ENCODE measurements at places on chromosomes 5 and 9.

GRCh38 chr5:1767524-1768282 lies 31.9 kb downstream of the MRPL36 start:
- DNase-seq: no peak

DNA sequence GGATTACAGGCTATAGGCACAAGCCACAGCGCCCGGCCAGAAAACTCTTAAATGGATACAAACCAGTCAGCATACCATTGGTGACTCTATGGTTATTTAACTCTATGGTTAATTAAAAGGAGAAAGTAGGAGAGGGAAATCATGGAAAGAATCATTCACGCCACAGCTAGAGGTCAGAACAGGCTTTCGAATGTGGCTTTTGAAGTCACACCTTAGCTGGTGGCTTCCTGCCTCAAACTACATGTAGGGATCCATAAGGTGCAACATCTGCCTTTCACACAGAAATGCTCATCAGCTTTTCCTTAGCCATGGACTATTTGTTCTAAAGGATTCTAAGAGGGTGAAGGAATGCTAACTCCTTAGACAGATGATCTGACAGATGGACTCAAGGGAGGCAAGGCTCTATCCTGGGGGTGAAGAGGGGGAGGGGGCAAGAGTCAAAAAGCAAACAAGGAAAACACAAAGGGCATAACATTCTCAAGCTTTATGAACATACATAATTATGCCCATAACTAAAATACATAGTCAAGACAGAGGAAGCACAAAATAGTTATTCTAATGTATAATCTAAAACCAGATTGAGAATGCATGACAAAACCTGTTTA lies 130.9 kb downstream of the EFNA5 start:
- DNase-seq: no peak

DNA sequence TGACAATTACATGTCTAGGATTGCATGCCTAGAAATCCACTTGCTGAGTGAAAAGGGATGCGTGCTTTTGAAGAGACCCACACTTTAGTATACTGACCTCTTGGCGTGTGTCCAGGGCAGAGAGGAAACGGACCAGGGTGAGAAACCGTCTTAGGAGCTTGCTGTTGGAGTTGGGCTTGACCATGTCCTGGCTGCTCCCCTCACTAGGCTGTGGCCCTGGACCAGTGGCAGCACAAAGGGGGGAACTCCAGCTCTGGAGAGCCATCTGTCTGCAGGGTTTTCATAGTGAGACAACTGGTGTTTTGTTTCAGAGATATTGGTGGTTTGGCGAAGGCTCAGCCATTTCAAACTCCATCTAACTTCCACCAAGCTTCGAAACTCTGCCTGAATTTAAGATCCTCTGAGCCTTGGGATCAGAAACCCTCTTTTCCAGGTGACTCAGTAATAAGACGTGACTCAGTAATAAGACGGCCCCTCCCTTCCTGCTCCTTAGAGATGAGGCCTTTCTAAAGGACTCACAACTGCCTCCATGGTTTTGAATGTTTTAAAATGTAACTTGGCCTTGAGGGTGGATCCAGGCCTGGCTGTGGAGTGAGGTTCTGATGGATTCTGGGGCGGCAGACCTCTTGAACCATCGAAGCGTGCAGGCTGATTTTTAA lies 165.8 kb downstream of the MELK start:
- DNase-seq: no peak

DNA sequence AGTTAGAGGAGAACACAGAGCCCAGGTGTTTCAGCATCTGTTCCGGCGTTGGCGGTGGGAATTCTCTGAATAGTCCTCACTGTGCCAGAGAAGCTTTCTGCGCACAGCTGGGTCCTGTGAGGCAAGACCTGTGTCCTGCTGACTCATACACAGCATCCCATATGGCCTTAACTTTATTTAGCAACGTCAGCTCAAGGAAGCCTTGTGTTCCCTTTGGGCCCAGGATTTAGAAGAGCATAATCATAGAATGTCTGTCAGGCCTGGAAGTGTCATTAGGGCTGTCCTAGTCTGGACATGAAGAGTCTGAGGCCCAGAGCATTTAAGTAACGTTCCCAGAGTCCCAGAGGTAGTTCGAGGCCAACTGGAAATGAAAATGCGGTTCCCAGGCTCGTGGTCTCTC lies 188.6 kb upstream of the DMRT1 start:
- no peak for DNase-seq
